ENCODE measurements at places on chromosomes 12 and 14. TPM values are rescaled to one million over a fixed set of nuclear protein-coding genes. Genes with fewer than 3 reads are reported as not detected.

GRCh38 chr12:128693115-128693514, 130.6 kb downstream of the SLC15A4 start:
- no peaks in the 10 kb centered on the region for H3K4me1 ChIP-seq
- no peaks in the 10 kb centered on the region for H3K36me3 ChIP-seq
- H3K27ac ChIP-seq = no peak overlapping the region

The FGF6 gene
- not detected for total RNA-seq

DNA sequence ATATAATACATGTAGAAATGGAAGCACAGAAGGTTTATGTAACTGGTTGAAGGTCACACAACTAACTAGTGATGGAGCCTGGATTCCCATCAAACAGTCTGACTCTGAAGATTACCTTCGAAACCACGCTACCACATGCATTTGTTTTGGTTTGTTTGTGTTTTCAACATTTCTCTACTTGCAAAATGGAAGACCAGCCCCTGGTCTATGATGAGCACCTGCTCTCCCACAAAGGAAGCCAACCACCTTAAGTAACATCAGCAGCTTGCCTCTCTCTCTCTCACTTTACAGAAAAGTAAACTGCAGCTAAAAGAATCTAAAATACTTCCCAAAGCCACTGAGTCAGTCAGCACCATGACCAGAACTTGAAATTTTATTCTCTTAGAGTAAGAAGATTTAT, 186.9 kb upstream of the TMPO start:
- no peaks in the 10 kb centered on the region for H3K36me3 ChIP-seq
- H3K4me3 ChIP-seq = no peak overlapping the region
- no peak overlapping the region for H3K27ac ChIP-seq
- no peaks in the 10 kb centered on the region for H3K4me1 ChIP-seq
- H3K27me3 ChIP-seq = no peaks in the 10 kb centered on the region
- no peak for DNase-seq

DNA sequence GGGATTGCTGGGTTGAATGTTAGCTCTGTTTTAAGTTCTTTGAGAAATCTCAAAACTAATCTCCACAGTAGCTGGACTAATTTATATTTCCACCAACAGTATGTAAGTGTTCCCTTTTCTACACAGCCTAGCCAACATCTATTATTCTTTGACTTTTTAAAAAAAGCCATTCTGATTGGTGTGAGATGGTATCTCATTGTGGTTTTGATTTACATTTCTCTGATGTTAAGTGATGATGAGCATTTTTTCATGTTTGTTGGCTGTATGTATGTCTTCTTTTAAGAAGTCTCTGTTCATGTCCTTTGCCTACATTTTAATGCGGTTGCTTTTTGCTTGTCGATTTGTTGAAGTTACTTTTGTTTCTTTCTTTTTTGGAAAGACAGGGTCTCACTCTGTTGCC, 301.1 kb upstream of the OR4E1 start:
- H3K4me1 ChIP-seq = no peaks in the 10 kb centered on the region
- no peak overlapping the region for H3K4me3 ChIP-seq
- H3K27ac ChIP-seq = no peak overlapping the region
- H3K36me3 ChIP-seq = no peaks in the 10 kb centered on the region

DNA sequence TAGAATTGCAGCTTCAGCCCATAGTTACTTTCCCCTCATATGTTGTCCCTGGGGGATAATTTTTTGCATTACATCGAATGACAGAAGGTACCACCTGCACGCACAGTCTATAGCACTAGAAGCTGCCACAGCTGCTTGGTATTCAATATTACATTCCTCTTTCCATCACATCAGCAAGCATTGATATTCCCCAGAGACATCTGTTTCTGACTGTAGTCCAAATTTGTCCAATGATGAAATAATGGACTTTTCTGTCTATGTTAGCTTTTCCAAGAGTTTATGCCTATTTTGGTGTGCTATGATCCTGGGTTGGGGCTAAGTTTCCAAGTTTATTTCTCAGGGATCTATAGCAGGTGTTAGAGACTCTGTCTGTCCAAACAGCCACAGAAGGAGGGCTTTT, 335.4 kb downstream of the LRIG3 start:
- DNase-seq = no peak
- H3K4me3 ChIP-seq = no peak overlapping the region
- no peak overlapping the region for H3K27ac ChIP-seq
- no peaks in the 10 kb centered on the region for H3K36me3 ChIP-seq

DNA sequence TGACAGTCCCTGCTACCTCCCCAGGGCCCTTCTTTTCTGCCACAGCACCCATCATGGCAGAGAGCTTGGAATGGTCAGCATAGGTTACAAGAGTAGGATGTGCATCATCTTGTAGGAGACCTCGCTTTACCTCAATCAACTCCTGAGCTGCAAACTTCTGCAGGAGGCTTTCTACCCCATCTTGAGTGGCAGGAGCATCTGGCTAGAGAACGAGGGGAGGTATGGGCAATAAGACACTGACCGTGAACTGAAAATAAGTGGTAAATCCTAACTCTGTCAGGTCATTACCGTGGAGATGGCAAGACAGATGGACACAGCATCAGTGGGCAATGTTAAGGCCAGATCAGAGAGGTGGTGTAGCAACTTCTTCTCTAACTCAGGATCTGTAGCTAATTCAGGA, 7.8 kb downstream of the METTL3 start:
- H3K36me3 ChIP-seq = peaks cover 20% of the 10 kb centered on the region
- H3K4me1 ChIP-seq = peaks cover 6% of the 10 kb centered on the region
- DNase-seq = no peak
- H3K27ac ChIP-seq = peak overlapping the region; percentile 13

The SLC25A47 gene
- not detected for total RNA-seq

DNA sequence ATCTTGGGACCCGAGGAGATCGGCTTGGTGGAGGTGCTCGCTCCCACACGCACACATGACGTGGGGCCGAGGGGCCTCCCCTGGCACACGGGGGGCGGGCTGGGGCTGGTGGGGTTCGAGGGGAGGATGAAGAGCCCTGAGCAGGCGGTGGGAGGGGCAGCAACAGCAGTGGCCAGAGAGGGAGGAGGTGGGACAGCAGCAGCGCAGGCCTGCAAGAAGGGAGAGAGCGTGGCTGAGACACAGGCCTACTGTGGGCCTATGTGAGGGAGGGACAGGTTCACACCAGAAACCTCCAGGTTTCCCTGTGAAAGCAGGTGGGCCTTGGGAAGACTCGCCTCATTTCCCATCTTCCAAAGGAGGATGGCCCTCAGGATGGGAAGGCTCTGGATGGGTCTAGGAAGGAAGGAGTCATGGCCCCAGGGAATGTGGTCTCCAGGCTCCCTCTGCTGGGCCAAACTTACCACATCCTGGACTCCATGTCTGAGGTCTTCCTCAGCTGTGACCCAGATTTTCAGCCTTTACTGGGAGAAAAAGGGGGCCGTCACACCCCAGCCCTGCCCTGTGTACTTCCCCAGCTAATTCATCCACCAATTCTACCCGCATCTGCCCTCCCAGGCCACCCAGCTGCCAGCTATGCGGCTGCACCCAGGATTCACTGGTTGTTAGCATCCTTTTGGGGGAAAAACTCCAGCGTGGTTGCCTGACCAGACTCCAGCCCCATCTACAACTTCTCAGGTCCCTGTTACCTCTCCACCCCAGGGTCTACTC, 2.8 kb downstream of the PIANP start:
- H3K36me3 ChIP-seq = no peaks in the 10 kb centered on the region
- H3K27ac ChIP-seq = no peak overlapping the region
- H3K4me3 ChIP-seq = no peak overlapping the region
- H3K27me3 ChIP-seq = peaks cover 17% of the 10 kb centered on the region
- peak; percentile 72 for DNase-seq

GRCh38 chr14:103545915-103546651, 16.4 kb downstream of the BAG5 start:
- DNase-seq = no peak
- no peaks in the 10 kb centered on the region for H3K36me3 ChIP-seq
- H3K4me1 ChIP-seq = peaks cover 36% of the 10 kb centered on the region
- H3K27me3 ChIP-seq = no peaks in the 10 kb centered on the region

The ATXN2 gene
- 24.0 TPM for total RNA-seq

The KRT85 gene
- total RNA-seq = not detected

DNA sequence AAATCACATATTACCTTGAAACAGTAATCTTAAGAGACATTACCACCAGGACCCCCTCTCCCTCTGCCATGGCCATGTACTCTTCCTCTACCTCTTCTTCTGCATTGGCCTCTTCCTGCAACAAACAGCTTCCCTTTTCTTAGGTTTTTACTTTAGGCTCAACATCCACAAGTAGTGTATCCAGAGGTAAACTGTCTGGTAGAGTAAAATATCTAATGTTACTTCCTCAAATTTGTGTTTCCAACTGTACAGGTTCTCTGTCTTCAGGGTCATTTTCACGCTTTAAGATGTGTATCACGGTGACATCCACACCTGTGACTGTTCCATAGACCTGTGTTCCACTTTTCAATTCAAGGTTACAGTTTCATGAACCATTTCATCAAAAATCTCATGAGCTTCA, 13.4 kb downstream of the CDK17 start:
- DNase-seq = no peak
- no peaks in the 10 kb centered on the region for H3K27me3 ChIP-seq
- H3K4me1 ChIP-seq = no peaks in the 10 kb centered on the region
- H3K4me3 ChIP-seq = no peak overlapping the region
